ENCODE measurements at places on chromosomes 2 and 18.
A peak's percentile ranks its signal among the peaks of the same experiment; 100 is the strongest.

DNA sequence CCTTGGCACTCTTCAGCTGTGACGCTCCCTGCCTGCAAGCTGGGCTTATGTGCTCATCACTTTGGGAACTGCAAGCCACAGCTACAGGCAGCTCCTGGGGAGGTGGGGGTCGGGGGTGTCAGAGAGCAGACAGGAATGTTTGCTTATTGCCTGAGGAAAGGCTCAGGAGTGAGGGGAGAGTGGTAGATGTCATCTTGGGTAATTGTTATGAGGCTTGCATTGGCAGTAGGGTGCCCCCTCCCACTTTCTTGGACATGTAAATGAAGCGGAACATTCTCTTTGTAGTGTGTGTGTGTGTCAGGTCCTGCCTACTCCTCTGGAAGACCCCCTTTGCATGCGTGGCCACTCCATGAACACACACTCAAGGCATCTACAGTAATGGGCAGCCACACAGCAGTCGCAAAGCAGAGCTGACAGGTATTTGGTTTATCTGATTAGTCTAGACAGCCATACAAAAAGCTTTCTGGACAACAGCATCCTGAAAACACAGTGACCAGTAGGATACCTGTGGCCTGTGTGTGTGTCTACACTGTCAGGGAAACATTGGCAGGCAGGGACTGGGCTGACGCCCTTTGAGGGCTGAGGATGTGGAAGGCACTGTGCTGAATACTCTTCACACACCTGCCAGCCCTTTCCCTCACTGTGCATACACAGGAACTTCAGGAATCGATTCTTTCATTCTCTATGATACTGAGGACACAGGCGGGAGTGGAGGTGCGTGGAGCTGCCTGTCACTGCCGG, 17.1 kb upstream of the MC2R start:
- DNase-seq = no peak

GRCh38 chr2:189702071-189702470, 27.6 kb downstream of the ANKAR start:
- no peak for DNase-seq

GRCh38 chr2:80078290-80079036, 226.1 kb downstream of the LRRTM1 start:
- no peak for DNase-seq

- no peak for DNase-seq
Measured at GRCh38 chr2:9745153-9745899, 97.9 kb upstream of the TAF1B start.

DNA sequence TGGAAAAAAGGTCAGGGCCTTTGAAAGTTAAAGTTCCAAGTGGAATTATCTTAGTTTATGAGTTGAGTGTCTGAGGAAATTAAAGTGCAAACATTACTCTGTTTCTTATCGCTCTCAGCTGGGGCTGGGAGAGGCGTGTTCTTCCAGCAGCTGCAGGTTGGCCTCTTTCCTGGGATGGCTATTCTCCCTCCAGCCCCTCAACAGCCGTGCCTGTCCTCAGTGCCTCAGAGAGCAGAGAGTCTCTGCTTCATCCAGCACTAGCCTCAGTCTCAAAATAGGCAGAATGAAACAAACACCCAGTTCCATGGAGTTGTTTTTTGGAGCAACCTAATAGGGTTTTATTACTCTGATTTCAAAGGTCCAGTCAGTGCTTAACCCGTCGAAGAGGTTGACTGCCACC, 298.1 kb downstream of the GALR1 start:
- DNase-seq = no peak

DNA sequence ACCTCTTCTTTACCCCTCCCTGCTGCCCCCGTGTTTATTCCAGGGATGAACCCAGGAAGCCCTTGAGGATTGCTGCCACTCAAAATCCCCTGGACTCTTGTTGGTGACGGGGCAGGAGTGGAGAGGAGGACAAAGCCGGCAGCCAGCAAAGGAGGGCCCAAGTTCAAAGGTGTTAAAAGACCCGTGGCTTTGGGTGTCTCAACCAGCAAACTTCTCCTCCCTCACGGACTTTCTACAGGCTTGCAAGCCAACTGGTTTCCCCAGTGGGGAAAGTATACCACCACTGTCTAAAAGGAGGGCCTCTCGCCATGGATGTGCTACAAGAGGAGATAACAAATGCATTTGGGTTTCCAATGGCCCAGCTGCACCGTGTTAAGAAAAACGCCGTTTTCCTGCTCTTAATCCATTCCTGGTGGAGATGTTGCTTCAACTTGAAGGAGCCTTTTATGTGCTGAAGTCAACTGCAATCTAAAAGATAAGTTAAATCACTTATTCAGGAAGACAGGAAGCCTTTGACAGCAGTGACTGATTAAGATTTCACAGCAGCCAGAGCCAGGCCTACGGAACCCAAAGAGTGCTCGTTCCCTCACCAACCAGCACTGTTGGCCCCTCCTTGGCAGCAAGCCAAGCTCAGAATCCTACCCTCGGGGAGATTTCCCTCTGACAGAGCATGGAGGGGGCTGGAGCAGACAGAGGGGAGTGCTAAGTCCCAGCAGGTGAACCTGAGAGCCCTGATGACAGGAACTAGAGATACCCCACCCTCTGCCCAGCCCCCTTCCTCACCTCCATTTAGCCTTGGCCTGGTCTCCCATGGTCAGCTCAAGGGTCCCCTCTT, 57.8 kb downstream of the ZBTB7C start:
- DNase-seq = no peak

DNA sequence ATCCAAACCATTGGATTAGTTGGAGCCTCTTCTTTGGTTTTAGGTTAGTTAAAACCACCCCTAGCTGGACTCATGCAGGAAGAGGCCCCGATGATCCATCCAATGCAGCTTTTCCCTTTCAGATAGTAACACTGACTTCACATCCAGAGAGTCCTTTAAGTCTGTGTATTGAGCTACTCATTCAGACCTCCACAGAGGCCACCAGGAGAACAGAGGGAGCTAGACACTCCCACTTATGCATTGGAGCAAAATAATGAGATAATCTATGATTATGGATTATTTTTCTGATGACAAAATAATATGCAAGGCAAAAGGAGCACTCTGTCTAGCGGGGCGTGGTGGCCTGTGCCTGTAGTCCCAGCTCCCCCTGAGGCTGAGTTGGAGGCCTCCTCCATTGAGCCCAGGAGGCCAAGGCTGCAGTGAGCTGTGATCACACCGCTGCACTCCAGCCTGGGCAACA, 1.6 kb upstream of the ROCK2 start:
- DNase-seq = no peak

DNA sequence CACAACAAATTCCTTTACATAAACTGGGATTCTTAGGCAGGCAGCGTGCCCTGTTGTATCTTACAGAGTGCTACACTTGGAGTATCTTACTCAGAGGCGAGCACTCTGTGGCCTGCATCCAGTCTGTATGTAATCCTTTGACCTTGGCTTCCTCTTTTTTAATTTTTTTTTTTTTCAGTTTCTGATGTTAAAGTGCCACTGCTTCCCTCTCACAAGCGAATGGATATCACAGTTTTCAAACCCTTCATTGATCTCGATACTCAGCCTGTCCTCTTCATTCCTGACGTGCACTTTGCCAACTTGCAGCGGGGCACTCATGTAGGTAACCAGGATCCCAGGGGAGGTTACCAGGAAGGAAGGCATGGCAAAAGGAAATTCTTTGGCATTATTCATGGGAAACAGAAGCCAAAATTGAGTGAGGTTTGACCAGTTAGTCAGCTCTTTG, 40.4 kb downstream of the GRHL1 start:
- DNase-seq = no peak

GRCh38 chr2:38013158-38013752, 62.7 kb downstream of the CYP1B1 start:
- no peak for DNase-seq

- no peak for DNase-seq
Measured at GRCh38 chr18:22228976-22229375, 59.6 kb downstream of the GATA6 start.

GRCh38 chr2:55856936-55857335, 66.6 kb downstream of the EFEMP1 start:
- DNase-seq = no peak

DNA sequence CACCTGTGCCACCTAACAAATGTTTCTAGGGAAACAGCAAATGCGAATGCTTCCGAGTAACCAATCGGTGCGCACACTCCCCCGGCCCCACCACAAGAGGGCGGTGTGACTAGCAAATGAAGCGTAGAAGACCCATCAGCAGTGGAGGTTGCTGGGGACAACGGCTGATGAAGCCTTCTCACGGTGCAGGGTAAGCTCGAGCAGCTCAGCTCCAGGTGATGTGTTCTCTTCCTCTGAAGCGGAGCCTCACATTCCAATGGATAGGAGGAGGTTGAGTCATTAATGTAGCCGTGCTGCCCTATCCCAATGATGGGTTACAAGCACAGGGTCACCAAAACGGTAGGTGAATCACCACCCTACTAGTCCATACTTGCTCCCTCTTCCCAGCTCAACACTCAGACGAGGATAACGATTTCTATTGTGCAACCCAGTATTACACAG, 127.6 kb upstream of the TWIST2 start:
- DNase-seq = peak; percentile 79

GRCh38 chr18:28075501-28075900, 101.4 kb downstream of the CDH2 start:
- DNase-seq = no peak

All from germinal center (tissue), 1 donor.